ENCODE measurements at places on chromosomes 1 and 21.

- DNase-seq, result no peak
Measured at GRCh38 chr1:1181938-1182410, 8.3 kb downstream of the TTLL10 start.

DNA sequence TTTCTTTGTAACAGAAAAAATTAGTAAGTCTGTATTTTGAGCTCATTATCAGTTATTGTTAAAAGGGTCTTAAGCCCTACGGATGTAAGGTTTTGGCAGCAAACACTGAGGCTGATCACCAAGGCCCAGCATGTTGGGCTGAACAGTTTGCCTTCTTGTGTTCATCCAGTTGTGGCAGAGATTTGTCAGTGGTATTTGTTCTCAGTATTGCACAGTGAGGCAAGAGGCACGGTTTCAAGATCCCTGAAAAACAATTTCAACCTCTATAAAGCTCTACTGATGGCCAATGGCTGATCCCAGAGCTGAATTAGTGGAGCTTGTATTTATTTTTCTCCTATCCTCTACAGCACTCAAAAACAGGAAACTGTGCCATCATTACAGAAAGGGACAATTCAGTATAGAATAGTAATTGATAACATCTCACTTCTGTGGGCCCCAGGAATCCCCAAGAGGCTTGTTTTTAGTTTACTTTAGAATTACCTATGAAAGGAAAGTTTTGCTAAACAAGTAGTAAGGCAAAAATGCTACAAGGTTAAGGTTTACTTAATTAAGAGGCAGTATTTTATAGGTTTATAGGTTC, 191.8 kb upstream of the RAB4A start:
- DNase-seq, result no peak

- DNase-seq, result no peak
Measured at GRCh38 chr1:18126616-18127015, 19.0 kb downstream of the IGSF21 start.

DNA sequence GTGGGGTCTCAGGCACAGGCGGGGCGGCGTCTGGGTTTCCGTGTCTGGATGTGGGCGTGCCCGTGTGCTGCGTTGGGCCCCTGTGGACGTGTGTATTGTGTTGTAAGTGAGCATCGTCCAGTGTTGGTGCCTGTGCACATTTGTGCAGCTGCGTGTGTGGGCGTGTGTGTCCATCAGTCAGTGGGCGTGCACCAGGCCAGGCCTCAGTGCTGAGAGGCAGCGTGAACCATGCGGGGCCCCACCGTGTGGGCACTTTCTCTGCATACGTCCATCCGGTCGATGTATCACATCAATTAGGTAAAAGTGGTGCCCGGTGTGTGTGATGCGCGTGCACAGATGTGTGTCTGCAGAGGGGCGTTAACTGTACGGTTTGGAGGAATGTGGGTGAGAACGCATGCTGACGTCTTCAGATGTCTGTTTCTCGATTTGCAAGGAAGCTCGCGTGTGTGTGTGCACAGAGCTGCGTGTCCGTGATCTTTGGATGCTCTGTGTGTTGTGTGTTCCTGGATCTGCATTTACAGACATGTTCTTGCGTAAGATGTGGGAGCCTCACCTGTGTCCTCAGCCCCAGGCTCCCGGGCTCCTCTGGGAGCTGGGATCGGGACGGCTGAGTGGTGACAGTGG, 24.6 kb downstream of the AGRN start:
- no peak for DNase-seq

GRCh38 chr1:9689011-9689706, 37.6 kb downstream of the PIK3CD start:
- DNase-seq, result peak; percentile 81

DNA sequence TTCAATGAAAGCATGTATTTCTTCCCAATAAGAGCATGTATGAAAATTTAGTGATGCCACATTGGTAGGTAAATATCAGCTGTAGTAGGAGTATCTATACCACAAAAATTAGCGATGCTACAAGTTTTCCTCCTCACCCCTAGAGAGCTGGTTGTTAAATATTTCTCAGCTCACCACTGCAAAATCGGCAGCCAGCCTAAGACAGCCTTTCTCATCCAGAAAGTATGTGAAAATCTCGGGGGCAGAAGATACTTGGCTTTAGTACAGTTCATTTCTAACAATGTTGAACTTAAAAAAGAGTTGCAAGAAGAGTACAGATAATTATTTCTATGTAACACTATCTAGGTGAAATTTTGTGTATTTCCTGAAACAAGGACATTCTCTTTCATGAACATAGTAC, 235.4 kb downstream of the TPR start:
- no peak for DNase-seq

GRCh38 chr1:94111879-94112278, 9.1 kb downstream of the ABCA4 start:
- DNase-seq, result no peak

GRCh38 chr1:952603-953002, 6.5 kb downstream of the NOC2L start:
- no peak for DNase-seq

DNA sequence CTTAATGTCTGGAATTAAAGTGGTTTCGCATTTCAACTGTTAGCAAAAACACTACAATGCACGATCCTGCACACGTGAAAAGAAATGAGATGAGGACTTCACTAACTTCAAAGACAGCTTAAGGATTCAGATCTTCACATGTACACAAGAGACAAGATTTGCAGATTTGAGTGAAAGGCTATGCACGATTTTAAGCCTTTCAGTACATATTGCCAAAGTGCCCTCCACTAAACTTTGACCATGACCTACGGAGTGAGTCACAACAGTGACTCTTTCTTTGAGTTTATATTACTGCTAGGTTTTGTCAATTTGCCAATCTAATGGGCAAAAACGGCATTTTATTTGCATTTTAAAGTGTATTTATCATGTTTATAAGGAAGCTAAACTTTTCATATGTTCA, 41.2 kb upstream of the CR1L start:
- DNase-seq, result no peak

- no peak for DNase-seq
Measured at GRCh38 chr1:91591175-91591974, 90.7 kb downstream of the CDC7 start.

GRCh38 chr21:35111321-35111930, 62.3 kb upstream of the RUNX1 start:
- DNase-seq, result no peak

DNA sequence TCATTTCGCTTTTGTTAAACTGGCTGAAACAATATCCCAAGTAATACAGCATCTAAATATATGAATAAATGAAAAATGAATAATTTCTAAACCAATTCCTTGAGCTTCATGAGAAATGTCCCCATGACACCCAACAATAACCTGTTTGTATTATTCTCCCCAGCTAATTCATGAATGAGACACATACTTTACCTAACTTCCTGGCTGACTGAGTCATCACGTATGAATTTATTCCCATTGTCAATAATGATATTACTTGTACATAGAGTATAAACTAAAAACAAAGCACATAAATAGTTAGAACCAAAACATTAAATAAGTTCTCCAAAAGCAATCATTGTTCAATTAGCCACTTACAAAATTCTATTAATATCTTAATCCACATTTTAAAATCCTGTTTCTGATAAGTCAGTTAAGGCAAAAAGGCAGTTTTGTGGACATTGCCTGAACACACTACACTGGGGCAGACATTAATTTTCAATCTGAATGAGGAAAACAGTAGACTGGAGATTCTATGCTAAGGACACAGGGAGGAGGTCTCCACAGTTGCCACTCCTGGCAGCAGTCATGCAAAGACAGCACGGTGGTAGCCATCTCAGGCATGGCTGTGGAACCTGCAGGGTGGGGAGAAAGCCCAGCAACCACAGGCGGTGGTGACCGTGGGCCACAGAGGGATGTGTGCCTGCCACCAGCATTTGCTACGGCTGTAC, 48.2 kb downstream of the SLC9C2 start:
- DNase-seq, result no peak

DNA sequence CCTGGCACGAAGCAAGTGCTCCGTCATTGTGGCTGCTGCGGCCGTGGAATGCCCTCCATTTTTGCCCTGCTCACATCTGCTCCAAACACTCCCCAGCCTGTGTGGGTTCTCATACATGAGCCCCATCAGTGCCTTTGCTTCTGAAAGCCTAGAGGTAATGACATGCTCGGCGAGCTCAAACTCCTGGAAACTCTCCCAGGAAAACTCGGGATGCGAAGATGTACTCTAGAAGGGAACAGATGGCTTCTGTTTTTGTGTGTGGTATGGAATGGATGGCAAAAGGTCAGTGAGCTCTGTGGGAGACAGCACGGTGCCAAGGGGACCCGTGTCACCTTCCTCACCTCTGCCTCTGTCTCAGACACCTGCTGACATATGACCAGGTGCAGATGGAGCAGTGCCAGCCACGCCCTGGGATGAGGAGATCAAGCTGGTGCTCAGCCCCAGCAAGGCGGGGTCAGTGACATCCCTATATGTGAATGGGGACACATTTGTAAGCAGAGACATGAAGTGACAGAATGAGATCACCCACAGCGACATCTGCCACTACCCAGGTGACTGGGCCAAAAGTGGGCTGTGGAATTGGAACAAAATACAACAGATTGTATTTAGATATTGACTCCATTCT, 84.1 kb upstream of the COX20 start:
- DNase-seq, result no peak

DNA sequence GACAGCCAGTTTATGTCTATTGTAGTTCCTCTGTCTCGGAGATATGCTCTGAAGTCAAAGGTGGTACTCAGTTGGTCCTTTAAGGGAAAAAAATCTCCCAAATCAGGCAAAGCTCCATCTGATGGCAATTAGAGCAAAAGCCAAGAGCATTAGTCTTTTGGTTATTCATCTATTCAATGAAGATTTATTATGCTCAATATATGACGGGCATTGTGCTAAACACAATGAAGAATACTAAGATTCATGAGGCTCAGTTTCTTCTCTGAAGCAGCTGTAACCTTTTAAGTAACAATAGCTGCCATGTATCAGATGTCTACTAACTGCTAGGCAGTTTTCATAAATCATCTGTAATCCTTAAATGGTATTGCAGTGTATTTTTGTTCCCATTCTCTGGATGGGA, 47.6 kb upstream of the MROH9 start:
- DNase-seq, result no peak

- no peak for DNase-seq
Measured at GRCh38 chr1:187999973-188000372, 1171.2 kb downstream of the PLA2G4A start.

Measured in B cell (primary cell).